Stimulated activated CD8-positive, alpha-beta memory T cell treated with anti-CD3 and anti-CD28 coated beads, Interleukin-4, amount 100 ng/mL, for 24 hours (primary cell): ENCODE measurements at places on chromosomes 16 and 17.

DNA sequence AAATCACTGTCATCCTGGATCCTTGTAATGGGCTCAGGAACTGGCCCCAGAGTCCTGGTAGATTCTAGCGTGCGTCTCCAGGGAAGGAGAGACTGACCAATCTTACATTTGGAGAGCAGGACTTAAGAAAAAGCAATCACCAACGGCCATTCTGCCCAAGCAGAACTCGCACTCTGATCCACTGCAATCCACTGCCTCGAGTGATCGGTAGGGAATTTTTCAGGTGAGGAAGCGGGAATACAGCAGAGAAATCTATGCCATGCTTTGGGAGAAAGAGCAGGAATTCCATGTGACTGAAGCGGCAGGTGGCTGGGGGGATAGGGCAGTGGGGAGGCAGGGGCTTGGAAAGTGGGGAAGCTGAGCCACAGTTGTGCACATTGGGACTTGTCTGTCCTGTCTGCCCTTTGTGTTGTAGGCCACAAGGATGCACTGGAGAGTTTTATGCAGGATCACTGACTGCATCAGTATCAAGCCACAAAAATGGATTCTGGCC, 143.9 kb upstream of the HS3ST2 start:
- DNase-seq: no peak

DNA sequence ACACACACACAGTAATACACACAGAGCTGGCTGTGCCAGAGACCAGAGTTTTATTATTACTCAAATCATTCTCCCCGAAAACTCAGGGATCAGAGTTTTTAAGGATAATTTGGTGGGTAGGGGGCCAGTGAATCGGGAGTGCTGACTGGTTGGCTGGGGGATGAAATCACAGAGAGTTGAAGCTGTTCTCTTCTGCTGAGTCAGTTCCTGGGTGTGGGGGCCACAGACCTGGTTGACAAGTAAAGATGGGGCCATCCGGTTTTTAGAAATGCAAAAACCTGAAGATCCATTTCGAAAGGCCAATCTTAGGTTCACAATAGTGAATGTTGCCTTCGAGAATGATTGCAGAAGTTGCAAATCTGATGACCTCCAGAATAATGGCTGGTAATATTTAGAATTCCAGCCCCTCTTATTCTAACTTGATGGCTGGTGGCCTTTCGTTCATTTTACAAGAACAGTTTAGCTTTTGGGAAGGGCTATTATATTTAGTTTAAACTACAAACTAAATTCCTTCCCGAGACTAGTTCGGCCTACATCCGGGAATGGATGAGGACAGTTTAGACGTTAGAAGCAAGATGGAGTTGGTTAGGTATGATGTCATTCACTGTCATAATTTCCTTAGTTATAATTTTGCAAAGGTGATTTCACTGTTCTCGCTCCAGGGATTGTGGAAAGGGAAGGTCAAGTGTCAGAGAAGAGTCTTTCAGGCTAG, 123.2 kb downstream of the KCNJ18 start:
- DNase-seq: no peak

DNA sequence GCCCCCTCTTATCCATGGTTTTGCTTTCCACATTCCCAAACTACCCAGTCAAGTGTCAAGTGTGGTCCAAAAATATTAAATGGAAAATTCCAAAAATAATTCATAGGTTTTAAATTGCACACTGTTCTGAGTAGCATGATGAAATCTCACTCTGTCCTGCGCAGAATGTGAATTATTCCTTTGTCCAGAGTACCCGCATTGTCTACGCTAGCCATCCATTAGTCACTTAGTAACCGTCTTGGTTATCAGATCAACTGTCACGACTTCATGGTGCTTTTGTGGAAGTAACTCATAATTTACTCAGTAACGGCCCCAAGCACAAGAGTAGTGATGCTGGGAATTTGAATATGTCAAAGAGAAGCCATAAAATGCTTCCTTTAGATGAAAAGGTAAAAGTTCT, 94.9 kb downstream of the SLC39A11 start:
- DNase-seq: no peak

DNA sequence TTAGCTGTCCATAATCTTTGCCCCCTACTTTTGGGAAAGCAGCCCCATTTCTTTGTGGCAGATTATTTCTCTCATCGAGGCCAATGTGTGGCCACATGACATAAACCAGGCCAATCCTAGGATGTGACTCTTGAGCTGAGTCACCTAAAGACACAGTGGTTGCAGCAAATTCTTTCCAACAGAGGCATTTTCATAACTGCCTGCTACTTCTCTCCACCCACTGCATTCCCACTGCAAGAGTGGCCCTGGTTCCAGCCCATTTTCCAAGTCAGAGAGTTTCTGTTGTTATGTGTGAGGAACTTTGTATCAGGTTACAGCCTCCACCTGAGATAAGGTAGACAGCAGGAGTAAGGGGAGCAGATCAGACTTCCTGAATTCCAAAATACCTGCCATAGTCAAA, 195.2 kb downstream of the RGS9 start:
- DNase-seq: no peak
